ENCODE measurements at places on chromosomes 1 and 21.

DNA sequence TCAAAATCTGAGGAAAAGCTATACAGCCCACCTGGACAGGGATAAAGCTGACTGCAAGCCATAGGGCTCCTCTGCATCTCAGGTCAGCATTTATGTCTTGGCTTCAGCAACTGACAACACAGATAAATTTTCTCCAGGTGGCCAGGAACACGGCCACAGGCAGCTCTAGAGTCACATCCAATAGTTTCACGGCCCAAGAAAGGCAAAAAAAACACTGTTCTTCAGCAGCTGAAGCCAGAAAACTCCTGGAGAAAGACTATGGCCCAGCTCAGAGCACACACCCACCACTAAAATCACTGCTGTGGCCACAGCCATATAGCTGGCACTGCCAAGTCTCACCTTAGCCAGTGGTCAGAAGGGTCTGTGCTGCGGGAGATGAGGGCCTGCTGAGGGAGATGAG is 77.8 kb downstream of the HSF2BP start:
- DNase-seq: no peak

DNA sequence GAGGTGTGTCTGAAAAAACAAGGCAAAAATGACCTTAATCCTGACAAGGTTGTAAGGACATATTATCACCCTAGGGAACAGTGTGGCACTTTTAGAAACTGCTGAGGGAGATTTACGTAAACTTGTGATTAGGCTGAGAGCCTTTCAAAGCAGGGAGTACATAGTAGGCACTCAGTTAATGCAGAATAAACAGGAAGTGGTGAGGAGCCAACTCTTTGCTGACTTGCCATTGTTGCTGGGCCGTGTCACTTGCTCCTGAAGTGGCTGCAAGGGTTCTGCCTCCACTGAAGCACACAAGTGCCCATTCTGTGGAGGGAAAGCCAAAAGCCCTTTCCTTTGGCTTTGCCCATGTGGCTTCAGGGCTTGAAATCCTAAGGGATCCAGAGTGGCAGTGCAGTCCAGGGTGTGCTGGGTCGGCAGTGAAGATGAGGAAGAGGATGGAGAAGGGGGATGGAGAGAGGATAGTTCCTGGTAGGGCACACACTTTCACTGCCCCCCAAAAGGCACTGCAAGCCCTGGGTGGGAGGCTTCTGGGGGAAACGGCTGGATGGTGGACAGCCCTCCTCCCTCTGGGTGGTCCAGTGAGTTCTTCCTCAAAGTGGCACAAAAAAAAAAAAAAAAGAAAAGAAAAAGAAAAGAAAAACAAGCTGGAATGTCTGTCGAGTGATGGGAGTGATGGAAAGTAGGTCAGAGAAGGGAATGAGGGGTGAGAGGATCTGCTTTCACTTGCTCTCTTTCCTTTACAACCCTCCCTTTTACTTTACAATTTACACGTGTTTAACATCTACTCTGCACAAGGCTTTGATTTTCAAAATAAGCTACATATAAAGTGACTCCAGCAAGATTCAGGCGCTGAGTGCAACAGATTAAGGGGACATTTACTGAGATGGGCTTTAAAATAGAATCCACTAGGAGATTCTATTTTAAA is 13.7 kb upstream of the RHEX start:
- no peak for DNase-seq

DNA sequence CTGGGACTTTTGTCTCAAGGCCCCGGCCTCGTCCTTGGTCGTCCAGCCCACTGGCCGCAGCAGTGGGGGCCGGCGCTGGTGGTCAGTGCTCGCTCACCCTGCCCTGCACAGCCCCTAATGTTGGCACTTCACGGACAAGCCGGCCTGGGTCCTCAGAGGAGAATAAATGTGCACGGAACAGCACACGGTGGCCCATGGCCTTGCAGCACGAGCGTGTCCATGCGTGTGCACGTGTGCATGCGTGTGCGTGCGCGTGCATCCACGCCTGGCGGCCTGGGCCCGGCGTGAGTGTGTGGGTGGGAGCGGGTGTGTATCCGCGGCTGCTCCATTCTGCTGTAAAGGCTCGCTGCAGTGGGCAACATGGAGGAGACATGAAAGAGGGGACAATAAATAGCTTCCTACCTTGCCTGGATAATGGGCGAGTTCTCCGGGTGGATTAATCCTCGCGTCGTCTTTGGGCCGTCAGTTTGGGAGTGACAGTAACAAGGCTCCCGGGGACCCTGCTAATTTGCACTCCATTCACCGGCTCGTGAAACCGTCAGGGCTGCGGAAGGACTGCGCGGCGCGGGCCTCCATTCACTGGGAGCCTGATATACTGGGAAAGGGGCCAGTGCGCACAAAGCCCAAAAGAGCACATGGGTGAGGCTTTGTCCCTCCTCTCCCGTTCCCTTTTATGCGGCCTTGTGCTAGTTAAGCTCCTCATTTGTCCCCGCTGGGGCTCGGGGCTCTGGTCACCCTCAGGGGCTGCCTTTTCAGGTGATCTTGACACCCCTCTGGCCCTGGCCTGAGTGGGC is 142.8 kb downstream of the PRDM16 start:
- no peak for DNase-seq

- no peak for DNase-seq
These were observed 6.8 kb upstream of the ERO1B start for GRCh38 chr1:236288620-236288976.

GRCh38 chr21:39005502-39005787 is 177.8 kb downstream of the PSMG1 start:
- DNase-seq: no peak

DNA sequence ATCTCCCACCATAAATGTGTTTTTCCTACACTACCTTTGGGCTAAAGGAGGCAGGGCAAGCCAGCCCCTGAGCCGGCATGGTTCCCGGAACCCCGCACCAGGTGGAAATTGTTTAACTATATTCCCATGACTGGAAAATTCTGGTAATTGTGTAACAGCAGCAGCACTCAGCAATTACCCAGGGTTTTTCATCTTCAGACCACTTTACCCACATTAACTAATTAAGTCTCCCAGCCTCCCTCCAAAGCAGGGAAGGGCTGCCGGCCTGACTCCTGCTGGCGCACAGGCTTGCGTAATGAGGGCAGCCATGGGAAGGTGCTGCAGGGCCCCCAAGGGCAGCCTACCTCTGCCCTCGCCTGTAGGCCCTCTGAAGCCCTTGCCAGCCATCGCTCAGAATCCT is 140.7 kb upstream of the VAMP3 start:
- no peak for DNase-seq

GRCh38 chr1:165856021-165856420 is 28.6 kb downstream of the UCK2 start:
- no peak for DNase-seq

DNA sequence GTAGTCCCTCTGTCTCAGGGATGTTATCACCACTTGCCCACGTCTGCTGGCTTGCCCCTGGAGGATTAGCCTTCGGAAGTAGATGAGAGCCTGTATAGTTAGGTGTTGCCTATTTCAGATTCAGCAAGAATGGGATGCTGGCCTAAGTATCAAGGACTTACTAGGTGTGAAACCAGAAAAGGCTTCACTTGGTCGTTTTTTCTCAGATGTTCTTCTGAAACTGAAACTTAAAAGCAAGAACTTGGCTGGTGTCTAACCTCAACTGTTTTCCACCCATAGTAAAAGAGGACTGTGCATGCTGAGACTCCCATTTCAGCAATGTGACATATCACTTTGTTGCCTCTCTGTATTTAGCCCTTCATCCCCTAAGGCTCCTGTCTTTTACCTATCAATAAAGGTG is 67.0 kb upstream of the LRRC53 start:
- DNase-seq: no peak

- DNase-seq: no peak
These were observed 147.5 kb downstream of the CACNA1E start for GRCh38 chr1:181630838-181631237.

GRCh38 chr1:198258491-198258890 is 101.7 kb downstream of the NEK7 start:
- DNase-seq: no peak

DNA sequence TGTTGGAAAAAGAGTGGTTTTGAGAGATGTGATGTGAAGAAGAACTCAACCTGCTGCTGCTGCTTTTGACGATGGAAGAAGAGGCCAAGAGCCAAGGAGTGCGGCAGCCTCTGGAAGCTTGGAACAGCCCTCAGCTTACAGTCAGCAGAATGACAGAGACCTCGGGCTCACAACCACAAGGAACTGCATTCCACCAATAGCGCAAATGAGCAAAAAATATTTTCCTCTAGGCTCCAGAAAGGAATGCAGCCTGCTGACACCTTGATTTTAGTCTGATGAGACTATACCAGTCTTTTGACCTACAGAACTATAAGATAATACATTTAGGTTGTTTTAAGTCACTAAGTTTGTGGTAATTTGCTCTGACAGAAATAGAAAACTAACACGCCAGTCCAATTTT is 10.2 kb downstream of the SDHB start:
- no peak for DNase-seq

- no peak for DNase-seq
These were observed 823 bp upstream of the SYF2 start for GRCh38 chr1:25232866-25233784.

DNA sequence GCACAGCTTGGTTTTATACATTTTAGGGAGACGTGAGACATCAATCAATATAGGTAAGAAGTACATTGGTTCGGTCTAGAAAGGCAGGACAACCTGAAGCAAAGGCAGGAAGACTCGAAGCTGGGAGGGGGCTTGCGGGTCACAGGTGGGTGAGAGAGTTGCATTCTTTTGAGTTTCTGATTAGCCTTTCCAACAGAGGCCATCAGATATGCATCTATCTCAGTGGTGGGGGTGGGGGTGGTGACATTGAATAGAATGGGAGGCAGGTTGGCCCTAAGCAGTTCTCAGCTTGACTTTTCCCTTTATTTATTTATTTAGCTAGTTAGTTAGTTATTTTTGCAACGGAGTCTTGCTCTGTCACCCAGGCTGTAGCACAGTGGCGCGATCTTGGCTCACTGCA is 85.6 kb downstream of the WDR4 start:
- DNase-seq: no peak

DNA sequence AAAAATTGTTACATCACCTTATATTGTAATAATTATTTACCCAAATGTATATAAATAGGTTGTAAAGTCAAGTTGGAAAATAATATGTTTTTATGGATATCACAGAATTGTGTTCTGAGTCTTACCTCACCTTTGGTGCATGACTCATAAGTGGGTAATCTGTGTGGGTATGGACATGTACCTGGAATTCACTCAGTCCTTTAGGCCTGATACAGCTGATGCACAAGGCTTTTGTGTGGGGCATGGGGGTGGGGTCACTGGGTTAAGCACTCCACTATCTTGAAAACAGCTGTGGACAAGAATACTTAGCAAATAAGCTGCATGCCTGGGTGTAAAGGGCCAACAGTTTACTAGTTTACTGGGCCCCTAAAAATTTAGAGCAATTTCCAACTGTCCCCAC is 34.4 kb downstream of the INKA2 start:
- DNase-seq: no peak

- DNase-seq: no peak
These were observed 5.7 kb downstream of the ACAP3 start for GRCh38 chr1:1302006-1302430.

DNA sequence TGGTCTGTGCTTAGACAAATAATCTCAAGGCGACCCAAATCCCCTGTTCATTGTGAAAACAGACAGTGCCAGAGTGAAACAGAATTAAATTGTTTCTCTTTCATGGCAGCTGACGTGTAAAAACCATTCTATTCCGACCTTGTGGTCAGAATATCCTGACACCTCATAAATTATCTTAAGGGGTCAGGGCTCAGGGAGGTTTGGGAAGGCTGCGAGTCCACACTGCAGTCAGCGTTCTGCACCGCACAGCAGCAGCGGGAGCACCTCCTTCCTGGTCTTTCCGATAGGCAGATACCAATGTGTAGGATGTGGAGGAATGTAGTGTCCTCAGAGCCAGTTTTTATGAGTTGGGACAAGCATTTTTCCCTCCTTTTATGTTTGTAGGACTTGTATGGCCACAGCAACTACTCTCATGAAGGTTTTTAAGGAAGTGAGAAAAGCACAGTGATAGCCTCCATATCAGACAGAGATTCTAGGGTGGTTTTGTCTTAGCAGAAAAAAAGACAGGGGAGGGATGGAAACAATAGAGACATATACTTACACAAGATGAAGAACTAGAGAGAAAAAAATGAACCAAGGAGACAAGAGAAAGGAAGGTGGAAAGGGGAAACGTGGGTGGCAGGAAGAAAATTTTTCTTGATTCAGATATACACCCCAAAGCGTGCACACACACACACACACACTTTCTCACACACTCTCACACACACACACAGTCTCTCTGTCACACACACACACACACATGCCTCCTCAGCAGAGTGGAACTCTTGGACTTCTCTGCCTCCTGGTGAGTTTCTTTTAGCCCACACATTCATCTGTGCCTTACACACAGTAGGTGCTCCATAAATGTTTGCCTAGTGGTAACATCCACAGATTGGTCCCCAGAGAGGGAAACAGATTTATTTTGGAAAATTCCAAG is 68.6 kb downstream of the NTMT2 start:
- no peak for DNase-seq

DNA sequence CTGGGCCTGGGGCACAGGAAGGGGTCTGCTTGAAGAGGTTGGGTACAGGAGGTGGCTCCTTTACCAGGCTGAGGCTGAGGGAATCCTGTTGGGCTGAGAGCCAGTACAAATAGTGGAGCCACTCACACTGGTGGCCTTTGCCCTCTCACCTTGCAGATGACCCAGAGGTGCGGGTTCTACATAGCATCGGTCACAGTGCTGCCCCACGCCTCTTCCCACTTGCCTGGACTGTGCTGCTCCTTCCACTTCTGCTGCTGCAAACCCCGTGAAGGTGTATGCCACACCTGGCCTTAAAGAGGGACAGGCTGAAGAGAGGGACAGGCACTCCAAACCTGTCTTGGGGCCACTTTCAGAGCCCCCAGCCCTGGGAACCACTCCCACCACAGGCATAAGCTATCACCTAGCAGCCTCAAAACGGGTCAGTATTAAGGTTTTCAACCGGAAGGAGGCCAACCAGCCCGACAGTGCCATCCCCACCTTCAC is 1.8 kb upstream of the SLC50A1 start:
- DNase-seq: no peak

GRCh38 chr1:62144238-62144831 is 50.3 kb upstream of the L1TD1 start:
- DNase-seq: no peak

DNA sequence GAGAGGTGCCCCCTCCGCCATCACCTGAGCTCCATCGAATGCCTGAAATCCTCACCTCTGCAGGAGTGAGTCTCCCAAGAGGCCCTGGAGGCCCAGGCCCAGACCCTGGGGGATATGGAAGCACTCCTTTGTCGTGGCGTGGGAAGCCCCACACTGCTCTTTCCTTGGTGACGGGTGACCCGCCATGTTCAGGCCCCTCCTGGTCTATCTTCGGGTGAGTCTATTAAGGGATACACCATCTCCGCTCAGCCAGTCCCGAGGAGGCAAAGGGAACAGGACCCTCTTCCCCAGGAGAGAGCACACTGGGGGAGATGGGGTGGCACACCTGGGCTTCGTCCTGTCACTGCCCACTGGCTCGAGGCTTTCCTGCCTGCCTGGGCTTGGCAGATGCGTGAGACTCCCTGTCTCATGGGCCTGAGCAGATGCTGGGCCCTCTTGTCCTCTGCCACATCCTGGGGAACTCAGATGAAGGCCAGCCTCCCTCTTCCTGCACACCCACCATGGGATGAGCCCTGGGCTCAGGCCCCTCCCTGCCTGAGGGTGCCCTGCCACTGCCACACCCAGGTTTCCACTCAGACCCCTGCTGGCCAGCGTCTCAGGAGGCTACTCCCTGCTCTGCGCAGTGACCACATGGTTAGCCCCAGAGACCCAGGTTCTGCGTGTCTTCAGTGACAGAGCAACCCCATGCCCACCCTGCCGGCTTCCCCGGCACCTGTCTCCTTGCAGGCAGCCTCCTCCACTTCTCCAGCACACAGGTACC is 3.8 kb upstream of the NPHP4 start:
- no peak for DNase-seq

Data from stimulated activated CD8-positive, alpha-beta memory T cell treated with anti-CD3 and anti-CD28 coated beads, Interleukin-15, amount 100 ng/mL, for 4 hours (primary cell).